ENCODE measurements at places on chromosomes 6 and 20.

DNA sequence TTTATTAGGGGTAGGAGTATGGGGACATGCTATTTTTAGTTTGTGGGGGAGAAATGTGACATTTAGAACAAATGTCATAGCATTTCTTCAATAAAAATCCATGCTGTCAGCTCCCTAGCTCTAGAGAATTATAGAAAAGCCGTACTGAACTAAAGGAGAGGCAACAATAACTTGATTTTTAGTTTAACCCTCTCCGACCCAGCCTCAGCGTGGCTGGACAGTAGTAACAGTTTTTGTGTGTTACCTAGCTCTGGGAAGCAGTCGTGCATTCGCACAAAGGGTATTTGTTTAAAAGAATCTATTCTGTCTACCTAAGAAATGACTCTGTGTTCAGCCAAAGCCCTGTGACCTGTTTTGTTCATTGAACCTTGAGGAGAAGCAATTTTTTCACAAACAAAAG is 442.4 kb upstream of the SOX4 start:
- no peak for DNase-seq

DNA sequence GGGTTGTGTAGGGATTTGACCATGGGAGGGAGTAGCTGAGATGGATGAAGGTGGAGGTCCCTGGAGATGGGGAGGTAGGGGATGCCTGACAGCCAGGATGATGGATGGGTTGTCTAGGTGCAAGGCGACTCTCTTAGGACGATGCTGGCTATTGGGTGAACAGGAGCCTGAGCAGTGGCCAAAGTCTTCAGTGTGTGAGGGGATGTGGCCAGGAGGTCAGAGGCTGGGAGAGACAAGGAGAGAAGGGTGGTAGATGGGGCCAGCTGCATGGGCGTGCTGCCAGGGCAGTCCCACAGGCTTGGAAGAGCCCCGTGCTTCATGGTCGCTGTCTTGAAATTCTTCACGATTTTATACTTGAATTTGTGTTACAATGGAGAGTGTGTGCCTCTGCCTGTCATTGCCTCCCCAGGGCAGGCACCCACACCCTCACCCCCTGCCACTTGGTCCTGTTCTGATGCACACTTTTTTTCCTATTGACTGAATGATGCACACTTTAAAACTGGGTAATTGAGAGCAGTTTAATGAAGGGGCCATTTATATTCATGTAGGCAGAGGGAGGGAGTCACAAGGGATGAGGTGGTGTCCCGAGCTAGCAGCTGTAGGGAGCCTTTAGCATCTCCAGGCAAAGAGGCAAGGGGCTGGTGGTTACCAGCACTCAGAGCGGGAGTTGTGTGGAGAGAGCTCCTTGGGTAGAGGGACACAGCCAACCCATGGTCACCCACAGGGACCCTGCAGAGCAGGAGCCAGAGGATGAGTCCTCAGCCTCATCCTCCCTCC is 120.7 kb downstream of the DHX35 start:
- no peak for DNase-seq

- DNase-seq, result no peak
These were observed 80.4 kb downstream of the RWDD2A start for GRCh38 chr6:83273596-83273995.

GRCh38 chr20:56826705-56827665 is 197.9 kb downstream of the TFAP2C start:
- DNase-seq, result no peak

GRCh38 chr20:11852189-11852588 is 65.5 kb upstream of the BTBD3 start:
- DNase-seq, result no peak
